Ecto neural progenitor cell (in vitro differentiated cells): ENCODE measurements at places on chromosomes 1 and 21.

- no peak for DNase-seq
These were observed 62.8 kb downstream of the NRIP1 start for GRCh38 chr21:15001857-15002606.

GRCh38 chr1:54404939-54405897, 976 bp downstream of the SSBP3 start:
- peak; percentile 65 for DNase-seq

- DNase-seq, result peak; percentile 85
These were observed 37.1 kb upstream of the EPB41 start for GRCh38 chr1:28877132-28877781.

GRCh38 chr1:245298781-245299180, 144.0 kb downstream of the KIF26B start:
- no peak for DNase-seq

DNA sequence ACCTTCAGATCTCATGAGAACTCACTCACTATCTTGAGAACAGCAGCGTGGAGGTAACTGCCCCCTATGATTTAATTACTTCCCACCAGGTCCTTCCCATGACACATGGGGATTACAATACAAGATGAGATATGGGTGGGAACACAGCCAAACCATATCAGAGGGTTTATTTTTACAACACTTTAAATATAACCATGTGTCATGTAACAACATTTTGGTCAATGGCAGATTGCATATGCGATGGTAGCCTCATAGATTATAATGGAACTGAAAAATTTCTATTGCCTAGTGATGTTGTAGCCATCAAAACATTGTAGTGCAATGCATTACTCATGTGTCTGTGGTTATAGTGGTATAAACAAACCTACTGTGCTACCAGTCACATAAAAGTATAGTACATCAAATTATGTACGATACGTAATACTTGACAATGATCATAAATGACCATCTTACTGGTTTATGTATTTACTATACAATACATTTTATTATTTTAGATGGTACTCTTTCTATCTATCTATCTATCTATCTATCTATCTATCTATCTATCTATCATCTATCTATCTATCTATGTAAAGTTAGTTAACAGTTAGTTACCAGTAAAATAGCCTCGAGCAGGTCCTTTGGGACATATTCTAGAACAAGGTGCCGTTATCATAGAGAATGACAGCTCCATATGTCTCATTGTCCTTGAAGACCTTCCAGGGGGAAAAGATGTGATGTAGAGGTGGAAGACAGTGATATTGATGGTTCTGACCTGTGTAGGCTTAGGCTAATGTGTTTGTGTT, 12.6 kb upstream of the S100B start:
- DNase-seq, result no peak

DNA sequence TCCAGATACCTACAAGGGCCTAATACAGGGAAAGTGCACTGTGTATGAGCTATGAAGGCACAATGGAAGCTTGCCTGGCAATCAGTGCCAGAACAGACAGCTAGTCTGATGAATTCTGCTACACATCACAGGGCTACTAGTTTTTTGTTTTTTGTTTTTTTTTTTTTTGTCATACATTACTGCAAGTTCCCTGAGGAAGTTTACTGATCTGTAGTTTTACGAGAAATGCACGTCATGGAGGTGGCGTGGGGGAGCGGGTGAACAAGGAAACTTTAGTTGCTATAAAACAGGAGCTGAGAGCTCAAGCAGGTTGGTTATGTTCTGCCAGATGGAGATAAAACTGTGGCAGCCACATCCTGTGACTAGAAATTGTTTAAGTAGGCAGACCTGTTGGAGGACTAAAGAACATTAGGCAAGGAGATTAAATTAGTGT, 17.7 kb downstream of the PTPRC start:
- DNase-seq, result no peak

DNA sequence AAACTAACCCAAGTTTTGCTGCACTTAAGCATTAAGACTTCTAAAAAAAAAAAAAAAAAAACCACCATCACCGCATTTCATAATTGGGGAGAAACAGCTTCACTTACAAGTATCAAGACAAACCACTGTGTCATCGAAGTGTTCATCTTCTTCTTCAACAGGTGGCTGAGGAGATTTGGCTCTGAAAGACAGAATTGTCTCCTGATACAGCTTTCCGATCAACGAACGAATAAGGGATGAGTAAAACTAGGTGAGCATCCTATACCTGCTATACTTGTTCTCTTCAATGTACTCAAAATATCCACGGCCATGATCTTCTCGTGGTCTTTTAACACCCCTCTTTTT, 2.0 kb downstream of the HNRNPU start:
- no peak for DNase-seq

DNA sequence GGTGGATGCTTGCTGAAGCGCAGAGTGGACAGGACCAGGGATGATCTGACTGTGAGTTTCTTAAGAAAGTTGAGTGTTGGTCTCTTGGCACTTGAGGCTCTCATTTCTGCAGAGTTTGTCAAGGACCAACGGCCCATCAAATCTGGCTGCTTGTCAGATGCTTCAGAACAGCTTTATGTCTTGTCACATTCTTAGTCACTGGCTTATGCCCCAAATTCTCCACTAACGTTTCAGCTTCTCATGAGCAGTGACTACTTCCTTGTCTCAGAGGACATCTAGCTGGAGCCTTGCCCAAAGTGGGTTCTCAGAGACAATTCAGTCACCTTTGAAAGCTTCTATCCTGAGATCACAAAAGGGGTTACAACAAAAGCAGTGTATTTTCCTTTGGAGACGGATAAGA, 92.3 kb downstream of the ST6GALNAC5 start:
- no peak for DNase-seq

- peak; percentile 73 for DNase-seq
These were observed 54.3 kb downstream of the ADARB1 start for GRCh38 chr21:45128613-45129188.

DNA sequence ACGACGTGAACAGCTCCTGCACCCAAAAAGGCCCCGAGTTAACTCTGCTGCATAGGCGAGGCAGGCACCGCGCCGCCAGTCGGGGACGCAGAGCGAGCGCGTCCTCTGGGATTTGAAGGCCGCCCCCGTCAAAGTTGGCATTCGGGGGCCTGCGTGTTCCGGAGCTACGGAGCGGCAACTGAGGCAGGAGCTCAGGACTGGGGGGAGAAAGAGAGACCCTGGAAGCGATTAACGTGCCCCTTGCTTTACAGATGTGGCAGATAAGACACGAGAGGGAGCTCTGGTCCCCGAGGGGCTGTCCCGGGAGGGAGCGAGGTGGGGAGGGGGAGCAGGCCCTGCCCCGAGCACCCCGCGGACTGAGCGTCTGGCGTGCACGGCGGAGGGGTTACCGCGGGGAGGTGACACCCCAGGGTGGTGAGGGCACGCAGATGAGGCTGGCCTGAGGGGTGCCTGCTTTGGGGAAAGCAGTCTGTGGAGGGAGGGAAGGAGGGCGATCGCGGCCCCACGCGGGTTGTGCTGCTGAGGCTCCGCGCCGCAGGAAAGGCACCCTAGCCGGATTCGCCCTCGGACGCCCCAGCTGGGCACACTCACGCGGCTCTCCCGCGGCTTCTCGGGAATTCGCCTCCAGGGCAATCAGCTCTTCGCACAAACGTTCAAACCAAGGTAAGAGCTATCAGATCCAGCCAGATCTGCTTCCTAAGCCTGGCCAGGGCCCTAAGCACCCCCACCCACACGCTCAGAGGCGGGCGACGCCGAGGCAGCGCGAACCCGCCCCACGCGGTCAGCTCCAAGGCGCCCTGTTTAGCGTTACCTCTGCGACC, 26.5 kb downstream of the ACTA1 start:
- DNase-seq, result peak; percentile 68

GRCh38 chr1:219428651-219429050, 184.3 kb downstream of the ZC3H11B start:
- no peak for DNase-seq

DNA sequence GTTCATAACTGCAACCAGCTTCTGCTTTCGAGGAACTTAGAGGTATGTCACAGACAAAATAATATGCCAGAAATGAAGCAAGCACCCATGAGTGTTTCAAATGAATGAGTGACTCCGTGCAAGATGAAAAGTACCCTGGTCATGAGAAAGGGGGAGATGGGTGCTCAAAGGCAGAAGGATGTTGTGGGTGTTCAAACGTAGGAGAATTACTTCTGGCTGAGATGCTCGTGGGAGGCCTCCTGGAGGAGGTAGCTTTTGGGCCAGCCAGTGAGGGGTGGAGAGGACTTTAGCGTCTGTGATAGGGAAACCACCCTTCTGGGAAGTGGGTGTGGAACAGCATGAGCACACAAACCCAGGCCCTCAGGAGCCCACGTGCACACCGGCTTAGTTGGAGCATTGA, 113.8 kb downstream of the SYF2 start:
- no peak for DNase-seq

GRCh38 chr21:44365251-44365966, 12.0 kb downstream of the TRPM2 start:
- peak; percentile 42 for DNase-seq

GRCh38 chr1:58477390-58477789, 69.1 kb downstream of the OMA1 start:
- no peak for DNase-seq

DNA sequence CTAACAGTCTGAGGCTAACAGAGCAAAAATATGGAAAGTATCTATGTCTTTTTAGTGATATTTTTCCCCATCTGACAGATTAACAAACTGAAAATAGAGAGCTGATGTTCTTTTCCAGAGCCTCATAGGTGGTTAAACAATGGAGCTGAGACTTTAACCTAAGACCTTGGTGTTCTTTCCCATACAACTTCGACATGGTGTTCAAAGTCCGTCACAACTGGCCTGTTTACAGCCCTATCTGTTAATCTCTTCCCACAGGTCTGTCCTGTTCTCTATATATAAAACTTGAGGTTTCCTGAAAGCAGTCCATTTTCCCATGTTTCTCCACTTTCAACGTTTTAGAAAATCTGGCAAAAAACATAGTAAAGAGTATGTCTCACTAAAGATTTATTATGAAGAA, 395.7 kb downstream of the BRINP2 start:
- DNase-seq, result no peak

DNA sequence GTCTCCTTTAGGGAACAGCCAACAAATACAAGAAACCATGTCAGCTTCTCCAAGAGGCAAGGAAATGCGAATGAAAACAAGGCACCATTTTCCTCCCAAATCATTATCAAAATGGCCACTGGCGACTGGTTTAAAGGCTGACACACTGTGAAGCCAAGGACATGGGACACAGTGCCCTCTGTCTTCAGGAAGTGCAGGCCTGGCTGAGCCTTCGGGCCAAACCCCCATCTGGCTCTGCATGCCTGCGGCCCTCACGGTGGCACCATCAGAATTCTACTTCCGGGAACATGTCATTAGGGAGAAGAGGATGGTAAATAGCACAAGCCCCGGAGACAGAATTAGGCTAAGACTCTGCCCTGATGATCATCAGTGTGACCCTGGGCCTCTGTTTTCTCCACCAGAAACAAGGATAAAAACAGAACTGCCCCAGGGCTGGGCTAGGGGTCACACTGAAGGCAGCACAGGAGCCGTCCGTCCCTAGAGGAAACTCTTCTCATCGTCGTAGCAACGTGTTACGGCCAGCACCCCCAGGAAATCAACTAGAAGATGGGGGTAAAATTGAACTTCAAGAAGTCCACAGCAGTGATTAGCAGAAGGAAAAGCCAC, 103.5 kb downstream of the NPHP4 start:
- no peak for DNase-seq

DNA sequence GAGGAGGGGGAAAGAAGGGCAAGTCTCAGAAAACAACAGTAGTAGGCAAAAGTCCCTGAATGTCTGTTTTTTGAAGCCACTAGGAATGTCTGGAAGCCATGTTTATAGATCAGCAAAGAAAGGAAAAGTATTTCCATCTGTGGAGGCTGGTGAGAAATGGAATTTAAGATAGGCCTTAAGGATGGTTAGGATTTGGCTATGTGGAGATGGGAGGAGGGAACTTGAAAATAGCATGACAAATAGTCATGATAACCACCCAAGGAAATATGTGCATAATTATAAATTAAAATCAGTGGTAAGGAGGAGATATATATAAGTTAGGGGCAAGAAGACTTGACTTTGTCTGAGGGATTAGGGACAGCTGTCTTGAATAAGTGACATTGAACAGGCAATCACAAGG, 33.8 kb upstream of the FGGY start:
- DNase-seq, result no peak

GRCh38 chr1:181180407-181181031, 92.0 kb downstream of the IER5 start:
- DNase-seq, result no peak

DNA sequence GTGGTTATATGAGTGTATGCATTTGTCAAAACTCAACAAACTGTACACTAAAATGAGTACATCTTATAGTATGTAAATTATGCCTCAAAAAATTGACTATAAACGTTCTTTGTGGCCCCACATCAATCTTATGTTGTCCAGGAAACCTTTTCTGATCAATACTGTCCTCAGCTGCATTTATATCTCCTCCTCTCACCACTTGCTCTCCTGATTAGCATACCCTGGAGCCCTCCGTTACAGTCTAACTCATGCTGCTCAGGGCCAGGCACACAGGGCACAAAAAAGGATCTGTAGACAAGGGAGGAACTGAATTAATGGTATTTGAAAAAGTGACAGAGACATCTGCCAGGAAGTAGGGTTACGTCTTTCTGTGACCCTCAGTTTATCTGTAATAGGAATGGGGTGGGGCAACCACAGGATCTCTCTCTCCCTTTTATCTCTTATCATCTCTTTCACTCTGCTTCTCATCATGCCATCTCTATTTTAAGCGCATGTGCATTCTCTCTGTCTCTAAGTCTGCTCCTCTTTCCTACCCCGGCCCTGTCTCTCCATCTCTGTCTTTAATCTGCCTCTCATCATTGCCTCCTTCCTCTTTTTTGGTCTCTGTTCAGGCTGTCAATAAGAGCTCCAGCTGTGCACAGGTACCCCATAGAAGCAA, 7.0 kb upstream of the TAL1 start:
- DNase-seq, result no peak

DNA sequence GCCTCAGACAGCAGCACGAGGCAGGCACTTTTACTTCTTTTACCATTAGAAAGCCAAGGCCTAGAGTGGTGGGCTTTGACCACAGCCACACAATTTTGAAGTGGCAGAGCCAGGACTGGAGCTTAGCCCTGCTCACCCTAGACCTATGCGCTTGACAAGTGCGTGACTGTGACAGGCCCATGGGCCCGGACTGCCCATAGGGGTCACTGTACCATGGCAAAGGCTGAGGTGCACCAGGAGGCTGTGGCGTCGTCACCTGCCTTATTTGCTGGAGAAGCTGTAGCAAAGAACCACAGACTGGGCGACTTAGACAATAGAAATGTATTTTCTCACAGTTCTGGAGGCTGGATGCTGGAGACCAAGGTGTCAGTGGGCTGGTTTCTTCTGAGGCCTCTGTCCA, 2.6 kb upstream of the TMEM82 start:
- DNase-seq, result no peak

- no peak for DNase-seq
These were observed 74.8 kb upstream of the ECE1 start for GRCh38 chr1:21365036-21365435.

GRCh38 chr1:110927484-110928075, 36.1 kb downstream of the LRIF1 start:
- DNase-seq, result no peak

GRCh38 chr21:33588485-33589335, at the start of gene DONSON:
Gene DONSON (minus strand): TSS chr21:33588684. CDS start chr21:33588641, 43 bp downstream.
- peak; percentile 96 for DNase-seq

GRCh38 chr1:159088050-159088449, 11.5 kb upstream of the AIM2 start:
- no peak for DNase-seq
